ENCODE measurements at places on chromosomes 2 and 18.

GRCh38 chr18:34083910-34084535 lies 140.7 kb downstream of the NOL4 start:
- DNase-seq = peak; percentile 55

DNA sequence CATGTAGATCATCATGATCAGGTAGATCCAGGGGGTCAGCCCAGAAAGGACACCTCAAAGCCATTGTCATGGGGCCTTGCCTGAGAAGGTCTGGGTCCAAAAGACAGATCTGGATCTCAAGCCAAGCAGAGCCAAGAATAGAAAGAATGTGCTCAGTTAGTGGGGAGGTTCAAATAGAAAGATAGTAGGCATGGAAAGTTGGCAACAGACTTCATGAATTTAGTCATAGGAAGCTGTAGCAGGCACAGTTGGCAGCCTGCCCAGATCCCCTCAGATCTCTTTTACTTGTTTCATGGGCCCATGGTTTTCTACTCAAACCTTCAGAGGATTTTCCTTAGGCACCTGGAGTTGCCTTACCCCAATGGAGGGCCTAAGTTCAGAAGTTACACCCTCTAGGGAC lies 767.0 kb downstream of the SLC4A3 start:
- no peak for DNase-seq

DNA sequence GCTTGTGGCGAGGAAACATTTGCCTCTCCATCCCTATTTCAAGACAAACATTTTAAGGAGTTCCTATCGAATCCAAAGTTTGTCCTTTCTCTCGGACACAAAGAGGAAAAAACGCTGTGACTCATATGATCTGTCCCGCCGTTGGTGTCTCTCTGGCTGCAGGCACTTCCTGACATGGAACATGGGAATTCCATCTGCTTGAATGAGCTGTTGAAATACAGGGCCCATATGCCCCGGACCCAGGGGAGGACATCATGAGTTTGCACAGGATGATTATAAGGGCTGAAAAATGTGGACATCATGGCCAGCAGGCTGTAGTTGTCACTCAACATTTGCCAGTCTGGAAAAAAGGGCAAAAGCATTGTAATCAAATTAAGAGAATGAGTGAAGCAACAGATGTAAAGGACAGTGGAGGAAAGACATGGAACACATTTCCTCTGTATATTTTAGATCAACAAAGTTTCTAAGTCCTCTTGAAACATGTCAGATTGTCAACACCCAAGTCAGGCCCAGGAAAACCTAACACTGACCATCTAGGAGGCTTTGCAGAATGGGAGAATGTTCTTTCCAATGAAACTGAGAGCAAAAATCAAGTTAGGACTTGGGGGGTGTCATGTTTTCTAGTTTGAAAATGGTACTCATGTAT lies 103.2 kb upstream of the SMIM21 start:
- no peak for DNase-seq

DNA sequence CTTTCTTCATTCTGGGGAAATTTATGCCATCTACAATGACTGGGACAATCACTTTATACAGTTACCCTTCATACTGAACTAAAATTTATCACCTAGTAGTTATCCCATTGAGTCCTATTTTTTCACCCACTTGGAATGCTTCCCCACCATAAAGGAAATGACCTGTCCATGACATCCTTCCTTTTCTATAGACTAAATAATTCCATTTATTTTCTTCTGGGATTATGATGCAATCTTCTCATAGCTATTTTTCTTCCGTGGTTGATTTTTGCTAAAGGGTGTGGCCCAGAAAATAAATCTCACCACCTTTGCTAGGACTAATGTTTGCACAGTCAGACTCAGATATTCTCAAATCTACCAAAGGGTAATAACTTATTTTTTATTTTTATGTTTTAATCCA lies 186.1 kb upstream of the NRXN1 start:
- no peak for DNase-seq

DNA sequence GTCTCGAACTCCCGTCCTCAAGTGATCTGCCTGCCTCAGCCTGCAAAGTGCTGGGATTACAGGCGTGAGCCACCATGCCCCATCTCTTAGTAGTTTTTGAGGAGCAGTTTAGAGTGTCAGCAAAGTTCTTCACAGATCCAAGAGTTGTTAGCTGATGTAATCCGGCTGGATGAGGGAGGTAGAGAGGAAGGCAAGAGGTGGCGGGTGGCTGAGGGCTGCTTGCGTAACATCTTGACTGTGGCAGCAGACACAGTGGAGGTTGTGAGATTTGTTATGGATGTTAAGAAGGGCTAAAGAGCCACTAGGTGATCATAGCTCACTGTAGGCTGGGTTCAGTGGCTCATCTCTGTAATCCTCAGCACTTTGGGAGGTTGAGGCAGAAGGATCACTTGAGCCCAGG lies 19.5 kb upstream of the FAM136A start:
- DNase-seq = no peak

DNA sequence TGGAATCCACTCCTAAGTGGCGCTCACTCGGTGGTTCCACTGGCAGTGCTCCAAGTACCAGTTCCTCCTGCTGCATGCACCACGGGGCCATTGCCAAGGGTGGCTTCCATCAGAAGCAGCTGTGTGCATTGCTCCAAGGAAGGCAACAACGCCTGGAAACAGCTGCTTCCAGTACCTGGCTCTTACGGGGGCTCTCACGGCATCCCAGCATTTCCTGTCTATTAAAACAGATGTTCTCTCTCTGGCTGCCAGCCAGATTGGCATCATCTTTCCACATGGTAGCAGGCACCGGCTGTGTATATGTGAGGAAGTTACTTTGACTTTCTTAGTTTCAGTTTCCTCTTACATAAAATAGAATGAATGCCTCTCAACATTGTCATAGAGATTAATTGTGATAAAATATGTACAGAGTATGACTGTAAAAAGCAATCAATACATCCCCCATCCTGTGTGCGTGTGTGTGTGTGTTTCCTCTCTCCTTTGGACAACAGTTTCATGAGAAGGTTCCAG lies 84.9 kb downstream of the CMPK2 start:
- DNase-seq = peak; percentile 82

GRCh38 chr2:190407246-190407661 lies 901 bp upstream of the MFSD6 start:
- no peak for DNase-seq

DNA sequence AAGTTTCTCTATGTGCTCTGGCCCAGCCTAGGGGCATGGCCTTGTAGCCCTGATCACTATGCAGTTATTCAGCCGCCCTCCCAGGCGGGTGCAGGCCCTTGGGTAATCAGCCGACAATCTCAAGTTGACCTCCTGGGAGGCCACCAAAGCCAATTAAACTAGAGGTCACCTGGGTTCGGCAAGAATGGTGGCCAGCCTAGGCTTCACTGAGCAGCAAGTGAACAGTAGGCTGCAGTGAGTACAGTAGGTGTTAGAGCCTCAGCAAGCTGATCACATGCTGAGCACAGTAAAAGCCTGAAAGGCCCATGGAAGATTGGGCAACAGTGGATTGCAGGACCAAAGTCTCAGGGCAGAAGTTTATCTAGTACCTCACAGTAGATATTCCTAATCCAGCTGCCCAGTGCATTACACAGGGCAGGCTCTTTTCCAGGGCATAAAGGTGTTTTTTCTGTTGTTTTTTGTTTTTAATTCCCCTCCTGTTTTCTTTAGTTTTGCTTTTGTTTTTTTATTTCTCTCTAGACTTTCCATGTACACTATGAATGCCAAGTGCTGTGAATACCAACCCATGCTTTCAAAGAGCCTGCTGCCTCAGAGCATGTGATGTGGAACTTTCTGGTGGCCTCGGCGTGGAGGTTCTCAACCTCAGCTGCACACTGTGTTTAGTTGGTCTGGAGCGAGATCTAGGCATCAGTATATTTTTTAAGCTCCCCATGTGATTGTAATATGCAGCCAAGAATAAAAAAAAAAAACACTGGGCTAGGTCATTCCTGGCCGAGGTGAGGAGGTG lies 55.9 kb upstream of the ATL2 start:
- DNase-seq = no peak

GRCh38 chr2:186345745-186346144 lies 140.3 kb upstream of the ZC3H15 start:
- DNase-seq = no peak

DNA sequence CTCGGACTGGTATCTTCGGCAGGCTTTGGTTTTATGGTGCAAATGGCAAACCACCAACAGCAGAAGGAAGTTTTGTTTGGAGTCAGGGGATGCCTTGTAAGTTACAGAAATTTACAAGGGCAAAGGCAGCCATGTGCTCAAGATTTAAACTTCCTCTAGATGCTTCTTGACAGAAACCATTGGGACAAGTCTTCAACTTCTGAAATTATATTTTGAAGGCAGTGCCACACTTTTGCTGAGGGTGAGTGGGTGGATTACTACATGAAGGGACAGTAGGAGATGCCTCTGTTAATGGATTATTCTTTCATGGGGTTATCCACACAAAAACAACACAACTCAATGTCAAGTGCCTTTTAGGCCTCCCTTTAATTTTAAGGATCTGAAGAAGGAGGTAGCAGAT lies 97.9 kb downstream of the VAPA start:
- no peak for DNase-seq

DNA sequence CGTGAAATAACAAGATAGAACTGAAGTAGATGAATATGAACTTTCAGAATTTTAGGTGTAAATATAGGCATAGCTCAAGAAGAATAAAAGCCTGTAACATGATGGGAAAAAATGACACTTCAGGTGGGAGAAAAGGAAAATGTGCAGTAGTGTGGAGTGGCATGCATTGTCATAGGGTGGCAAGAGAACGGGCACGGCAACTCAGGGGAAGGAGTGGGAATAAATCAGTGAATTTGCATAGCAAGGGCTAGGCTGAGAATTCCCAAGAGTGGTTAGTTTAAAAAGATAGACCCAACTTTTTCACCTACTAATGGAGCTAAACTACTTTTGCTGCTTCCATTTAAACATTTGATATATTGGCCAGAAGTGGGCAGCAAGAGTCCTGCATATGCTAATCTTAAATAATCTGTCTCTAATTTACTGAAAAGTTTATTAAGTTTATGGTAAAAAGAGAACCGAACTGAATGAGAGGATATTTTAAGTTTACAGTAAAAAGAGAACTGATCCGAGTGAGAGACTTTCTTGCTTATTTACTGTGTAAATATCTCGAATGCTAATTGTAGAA lies 228.1 kb downstream of the CTNNA2 start:
- DNase-seq = no peak

DNA sequence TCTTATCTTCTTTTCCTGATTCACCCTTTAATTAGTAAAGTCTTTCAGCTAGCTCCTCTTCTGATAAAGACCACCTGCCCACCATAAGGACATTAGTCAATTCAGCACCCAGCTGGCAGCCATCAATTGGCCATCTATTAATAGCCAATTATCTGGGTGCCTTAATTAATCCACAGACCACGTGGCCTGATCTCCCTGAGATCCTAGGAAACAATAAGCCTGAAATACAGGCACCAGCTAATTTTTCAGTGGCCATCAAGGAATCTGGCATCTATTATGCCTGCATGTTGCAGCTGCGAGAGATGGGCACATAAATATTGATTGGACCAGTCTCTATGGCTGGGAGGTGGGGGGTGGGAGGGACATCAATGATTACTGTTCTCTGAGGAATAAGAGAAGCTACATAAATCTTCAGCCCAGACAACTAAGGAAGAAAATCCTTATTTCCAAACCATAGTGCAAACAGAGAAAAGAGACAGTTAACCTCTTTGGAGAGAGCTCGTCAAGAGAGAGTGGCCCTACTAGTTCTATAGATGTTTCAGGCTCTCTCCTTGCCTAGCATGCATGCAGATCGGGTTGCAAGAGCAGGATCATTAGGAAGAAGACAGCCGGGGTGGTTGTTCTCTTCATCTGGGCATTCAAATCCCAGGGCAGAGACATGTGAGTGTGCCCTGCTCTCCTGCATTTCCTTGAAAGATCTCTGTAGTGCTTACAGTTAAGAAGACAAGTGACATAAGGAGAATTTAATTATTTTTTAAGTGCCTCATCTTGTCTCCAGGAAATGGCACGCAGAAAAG lies 8.7 kb downstream of the GALNT14 start:
- no peak for DNase-seq

DNA sequence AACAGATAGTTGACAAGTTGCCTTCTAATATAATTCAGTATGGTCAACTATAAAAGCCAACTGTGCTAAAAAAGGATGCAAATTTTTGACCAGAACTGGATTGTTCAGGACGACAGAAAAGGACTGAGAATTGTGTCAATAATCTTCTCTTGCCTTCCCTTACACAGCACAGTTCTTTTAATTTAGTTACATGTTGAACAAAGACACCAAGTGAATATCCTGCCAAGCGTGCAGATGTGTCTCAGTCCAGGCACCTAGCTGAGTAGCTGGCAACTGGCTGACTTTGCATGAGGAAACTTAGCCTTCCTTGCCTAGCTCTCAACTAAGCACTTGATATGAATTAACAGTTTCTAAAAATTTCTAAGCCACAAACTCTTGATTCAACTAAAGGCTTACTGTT lies 801.4 kb downstream of the BCL11A start:
- DNase-seq = no peak

DNA sequence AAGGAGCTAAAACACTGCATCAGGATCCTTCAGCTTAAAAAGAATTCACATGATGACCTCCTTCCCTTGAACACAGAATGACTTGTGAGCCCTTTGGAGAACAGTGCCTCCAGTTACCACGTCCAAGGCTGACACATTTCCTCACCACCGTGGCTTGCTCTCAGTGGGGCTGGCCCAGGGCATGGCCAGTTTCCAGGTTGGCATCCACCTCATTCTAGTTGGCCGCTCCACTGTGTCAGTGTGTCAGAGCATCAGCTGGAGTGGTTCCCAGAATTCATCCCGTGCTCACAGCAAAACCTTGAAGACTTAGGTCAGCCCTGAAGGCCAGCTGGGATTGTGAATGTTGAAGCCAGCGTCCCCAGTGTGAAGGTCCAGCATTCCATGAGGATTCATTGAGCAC lies 158.5 kb downstream of the INSIG2 start:
- DNase-seq = no peak

- no peak for DNase-seq
Observed at GRCh38 chr2:41910126-41910525, 137.7 kb upstream of the PKDCC start.

DNA sequence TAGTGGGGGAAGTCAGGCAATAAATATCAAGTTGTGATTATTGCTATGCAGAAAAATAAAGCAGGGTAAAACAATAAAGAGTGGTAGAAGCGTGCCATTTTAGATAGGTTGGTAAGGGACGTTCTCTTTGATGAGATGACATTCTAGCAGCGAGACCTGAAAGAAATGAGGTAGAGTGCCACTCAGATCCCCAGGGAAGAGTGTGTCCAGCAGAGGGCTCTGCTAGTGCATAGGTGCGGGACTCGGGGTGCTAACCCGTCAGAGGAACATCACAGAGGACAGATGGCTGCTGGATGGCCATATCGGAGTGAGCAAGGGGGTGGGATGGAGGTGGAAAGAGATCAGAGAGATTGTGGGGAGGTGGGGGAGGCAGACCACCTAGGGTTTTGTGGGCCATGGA lies 16.3 kb upstream of the GTF2A1L start:
- DNase-seq = no peak

- DNase-seq = no peak
Observed at GRCh38 chr2:59827677-59828076, 725.8 kb downstream of the BCL11A start.

GRCh38 chr2:225670111-225670974 lies 270.8 kb downstream of the NYAP2 start:
- no peak for DNase-seq
